ENCODE measurements at places on chromosomes 11 and 22. TPM values are rescaled to one million over a fixed set of nuclear protein-coding genes. Genes with fewer than 3 reads are reported as not detected.
A peak's percentile ranks its signal among the peaks of the same experiment; 100 is the strongest.

GRCh38 chr11:66195867-66196266 is 72.6 kb upstream of the RAB1B start:
- DNase-seq: no peak

DNA sequence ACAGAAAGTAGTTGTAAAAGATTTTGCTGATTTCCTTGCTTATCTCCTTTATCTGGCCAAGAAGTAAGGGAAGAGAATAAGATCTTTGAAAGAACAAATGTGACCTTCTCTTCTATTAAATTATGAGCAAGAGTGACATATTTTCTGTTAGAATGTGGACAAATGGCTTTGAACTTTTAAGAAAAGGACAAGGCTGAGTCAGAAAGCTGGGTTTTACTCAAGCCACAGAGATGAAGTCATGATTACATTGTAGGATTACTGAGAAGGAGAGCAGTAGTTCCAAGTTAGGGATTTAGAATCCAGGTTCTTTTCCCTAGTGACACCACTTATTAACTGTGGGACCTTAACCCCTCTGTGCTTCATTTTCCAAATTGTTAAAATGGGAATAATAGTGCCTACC is 13.5 kb downstream of the CCDC90B start:
- DNase-seq: no peak

- DNase-seq: no peak
Measured at GRCh38 chr11:86582898-86583297, 89.5 kb downstream of the ME3 start.

DNA sequence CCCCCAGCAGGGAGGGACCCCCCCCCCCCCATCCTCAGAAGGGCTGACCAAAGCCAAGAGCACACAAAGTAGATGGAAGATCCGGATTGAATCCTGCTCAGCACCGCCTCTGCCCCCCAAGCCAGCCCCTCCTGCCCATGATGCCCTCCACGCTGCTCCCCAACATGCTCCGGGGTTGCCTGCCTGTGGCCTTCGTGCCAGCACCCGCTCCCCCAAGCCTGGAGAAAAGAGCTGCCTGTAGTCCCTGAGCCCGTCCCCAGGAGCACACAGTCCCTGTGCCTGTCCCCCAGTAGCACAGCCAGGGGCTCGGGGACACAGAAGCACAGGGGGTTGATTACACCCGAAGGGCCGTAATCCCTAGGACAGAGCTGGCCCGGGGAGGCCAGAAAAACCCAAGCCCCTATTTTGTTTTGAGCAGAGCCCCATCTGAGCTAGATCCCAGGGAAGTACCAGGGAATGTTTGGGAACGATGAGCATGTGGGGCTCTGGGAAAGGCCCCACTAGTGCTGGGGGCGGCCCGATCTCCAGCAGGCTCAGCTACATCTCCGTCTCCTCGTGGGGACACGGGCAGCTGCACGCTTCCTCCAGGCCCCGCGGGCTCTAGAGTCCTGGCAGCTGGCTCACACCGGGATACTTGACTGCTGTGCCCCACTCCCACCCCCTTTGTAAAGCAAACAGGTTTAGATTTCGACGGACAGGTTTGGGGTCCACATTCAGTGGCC is 66.7 kb downstream of the PHF21B start:
- DNase-seq: no peak

DNA sequence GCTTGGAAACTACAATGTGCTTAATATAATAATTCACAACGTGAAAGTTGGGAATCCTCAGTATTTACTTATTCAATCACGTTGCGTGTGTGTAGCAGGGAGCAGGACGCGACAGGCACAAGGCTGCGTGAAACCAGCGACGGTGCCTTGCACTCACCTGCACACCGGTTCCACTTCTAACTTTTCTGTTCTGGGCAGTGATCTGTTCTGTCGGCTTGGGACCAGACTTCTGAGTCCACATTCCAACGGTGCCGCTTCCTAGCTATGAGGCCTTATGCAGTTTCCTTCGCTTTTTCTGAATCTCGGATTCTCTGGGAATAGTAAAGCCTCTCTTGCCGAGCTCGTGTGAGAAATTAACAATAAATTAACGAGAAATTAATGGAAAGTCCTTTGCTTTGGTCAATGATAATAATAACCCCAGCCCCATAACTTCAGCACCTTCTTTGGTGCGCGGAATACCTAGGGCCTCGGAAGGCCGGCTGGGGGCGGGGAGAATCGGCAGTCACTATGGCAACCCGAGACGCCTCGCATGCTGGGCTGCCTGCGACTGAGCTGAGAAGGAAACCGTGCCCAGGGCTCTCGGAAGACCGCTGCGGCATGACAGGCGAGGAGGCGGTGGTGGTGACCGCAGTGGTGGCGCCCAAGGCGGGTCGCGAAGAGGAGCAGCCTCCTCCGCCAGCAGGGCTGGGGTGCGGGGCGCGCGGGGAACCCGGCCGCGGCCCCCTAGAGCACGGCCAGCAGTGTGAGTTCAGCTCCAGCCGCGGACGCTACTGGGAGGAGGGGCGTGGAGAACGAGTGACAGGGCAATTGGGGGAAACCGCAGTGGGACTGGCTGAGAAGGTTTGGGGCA is at the start of gene C11orf97:
Gene C11orf97, plus strand, starts transcription at position 530 of the 850 bp plus-strand sequence. Its CDS starts 68 bp downstream, at position 598.
- peak; percentile 82 for DNase-seq

GRCh38 chr11:85902353-85902752 is 47.2 kb downstream of the CCDC83 start:
- DNase-seq: no peak

- no peak for DNase-seq
Measured at GRCh38 chr11:107203656-107204055, 185.4 kb upstream of the GUCY1A2 start.

DNA sequence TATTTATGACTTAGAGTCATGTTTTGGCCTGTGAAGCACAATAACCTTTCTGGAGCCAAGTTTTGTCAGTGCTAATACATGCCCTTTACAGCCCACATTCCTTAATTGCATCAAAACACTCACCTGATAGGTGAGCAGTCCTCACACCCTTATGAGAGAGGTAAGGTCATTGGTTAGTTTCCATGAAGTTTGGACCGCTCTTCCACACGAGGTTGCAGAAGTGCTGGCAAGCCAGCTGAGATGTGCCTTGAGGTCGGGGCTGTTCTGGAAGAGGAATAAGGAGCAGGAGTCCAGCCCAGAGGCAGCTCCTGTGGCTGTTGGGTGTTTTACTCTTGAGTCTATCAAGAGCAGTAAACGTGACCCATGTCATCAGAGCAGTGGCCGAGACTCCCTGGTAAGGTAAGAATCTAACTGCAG is 76.3 kb downstream of the CYB5R2 start:
- no peak for DNase-seq

- no peak for DNase-seq
Measured at GRCh38 chr22:41768430-41768829, 32.0 kb upstream of the CCDC134 start.

GRCh38 chr11:96481204-96481603 is 91.4 kb downstream of the JRKL start:
- no peak for DNase-seq

- DNase-seq: no peak
Measured at GRCh38 chr11:114034956-114035355, 24.6 kb upstream of the ZBTB16 start.

- no peak for DNase-seq
Measured at GRCh38 chr11:119380827-119381180, 686 bp downstream of the USP2 start.

DNA sequence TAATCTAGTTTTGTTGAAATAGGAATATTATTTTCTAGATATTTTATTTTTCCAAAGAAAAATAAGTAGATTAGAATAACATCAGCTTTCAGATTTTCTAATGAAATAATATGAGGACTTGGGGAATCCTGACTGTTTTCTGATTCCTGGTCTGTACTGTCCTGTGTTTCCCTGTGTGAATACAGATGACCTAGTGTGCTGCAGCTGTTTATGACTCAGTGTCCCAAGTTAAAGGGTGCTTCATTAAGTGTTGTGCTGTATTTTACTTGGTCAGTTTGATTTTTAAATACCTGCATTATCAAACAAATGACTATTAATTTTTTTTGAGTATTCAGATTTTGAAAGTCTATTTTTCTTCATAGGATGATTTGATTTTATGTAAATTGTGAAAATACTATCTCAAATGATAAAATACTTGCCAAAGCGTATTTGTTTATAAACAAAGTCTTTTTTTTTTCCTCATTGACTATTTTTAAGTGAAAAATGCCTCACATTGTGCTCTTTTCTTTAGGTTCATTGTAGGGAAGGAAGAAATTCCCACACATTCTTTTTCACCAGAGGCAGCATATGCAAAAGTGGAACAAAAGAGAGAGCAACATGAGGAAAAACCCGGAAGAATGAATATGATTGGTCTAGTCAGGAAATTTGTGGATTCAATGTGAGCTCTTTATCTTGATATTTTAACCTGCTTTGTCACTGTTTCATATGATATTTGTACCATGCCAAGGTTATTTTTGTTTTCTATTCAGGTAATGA is 264.2 kb downstream of the TMEM135 start:
- DNase-seq: no peak

- no peak for DNase-seq
Measured at GRCh38 chr11:78957476-78958245, 383.0 kb upstream of the NARS2 start.

- no peak for DNase-seq
Measured at GRCh38 chr22:34993548-34993947, 72.4 kb upstream of the ISX start.

DNA sequence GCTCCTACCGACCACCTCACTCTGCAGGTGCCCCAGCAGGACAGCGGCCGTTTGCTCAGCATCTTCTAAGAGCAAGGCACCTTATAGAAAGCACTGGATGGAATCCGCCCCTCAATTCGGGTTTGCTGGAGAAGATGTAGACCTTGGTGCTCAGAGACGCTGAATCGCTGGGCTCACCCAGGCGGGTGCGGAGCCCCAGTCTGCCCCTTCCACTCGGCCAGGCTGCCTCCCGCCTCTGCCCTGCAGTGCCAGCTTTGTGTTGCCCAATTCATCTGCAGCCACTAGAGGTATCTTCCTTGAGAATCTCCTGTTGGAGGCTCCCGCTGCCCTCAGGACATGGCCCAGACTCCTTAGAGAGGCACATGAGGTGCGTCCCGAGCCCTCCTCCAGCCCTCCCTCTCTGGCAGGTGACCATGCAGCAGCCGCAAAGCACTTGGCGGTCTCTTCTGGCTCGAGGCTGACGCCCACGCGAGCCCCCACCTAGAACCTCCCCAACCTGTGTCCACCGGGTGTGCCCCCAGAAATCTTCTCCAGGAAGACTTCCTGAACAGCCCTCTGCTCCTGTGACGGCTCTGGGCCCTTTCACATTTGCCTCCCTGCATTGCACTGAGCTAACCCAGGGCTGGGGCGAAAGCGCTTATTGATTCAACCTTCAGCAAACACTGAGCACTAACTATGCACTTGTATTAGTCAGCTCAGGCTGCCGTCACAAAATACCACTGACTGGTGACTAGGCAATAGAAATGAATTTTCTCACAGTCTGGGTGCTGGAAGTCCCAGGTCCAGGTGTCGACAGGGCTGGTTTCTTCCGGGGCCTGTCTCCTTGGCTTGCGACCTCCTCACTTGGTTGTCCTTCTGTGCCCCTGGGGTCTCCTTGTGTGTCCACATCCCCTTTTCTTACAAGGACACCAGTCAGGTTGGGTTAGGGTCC is 117.5 kb downstream of the WNT7B start:
- no peak for DNase-seq

- DNase-seq: peak; percentile 91
Measured at GRCh38 chr11:67054836-67055523, 1.7 kb upstream of the RHOD start.

GRCh38 chr22:36180038-36180880 is 19.7 kb upstream of the APOL3 start:
- DNase-seq: peak; percentile 70

DNA sequence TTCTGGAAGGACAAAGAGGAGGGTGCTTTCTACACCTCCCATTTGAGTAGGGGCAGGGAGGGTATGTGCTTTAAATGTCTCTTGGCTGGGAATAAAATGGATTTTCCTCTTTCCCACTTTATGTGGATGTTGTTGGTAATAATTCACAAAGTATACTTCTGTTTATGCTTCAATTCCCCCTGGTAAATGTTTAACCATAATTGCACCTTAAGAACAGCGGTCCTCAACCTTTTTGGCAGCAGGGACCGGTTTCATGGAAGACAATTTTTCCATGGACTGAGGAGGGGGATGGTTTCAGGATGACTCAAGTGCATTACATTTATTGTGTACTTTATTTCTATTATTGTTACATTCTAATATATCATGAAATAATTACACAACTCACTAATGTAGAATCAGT is 4.0 kb upstream of the TP53AIP1 start:
- no peak for DNase-seq

DNA sequence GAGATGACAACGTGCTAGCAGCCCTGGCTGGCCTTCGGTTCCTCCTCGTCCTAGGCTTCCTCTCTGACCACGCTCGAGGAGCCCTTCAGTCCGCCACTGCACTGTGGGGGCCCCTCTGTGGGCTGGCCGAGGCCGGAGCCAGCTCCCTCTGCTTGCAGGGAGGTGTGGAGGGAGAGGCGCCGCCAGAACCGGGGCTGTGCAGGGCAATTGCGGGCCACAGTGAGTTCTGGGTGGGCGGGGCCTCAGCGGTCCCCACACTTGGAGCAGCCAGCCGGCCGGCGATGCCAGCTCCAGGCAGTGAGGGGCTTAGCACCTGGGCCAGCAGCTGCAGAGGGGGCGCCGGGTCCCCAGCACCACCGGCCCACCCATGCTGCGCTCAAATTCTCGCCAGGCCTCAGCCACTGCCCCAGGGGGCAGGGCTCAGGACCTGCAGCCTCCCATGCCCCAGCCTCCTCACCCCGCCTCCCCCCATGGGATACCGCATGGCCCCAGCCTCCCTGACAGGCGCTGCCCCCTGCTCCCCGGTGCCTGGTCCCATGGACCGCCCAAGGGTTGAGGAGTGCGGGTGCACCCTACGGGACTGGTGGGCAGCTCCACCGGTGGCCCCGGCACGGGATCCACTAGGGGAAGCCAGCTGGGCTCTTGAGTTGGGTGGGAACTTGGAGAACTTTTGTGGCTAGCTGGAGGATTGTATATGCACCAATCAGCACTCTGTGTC is 399.4 kb downstream of the LUZP2 start:
- DNase-seq: peak; percentile 22

GRCh38 chr22:45648301-45649117 is 23.1 kb upstream of the ATXN10 start:
- no peak for DNase-seq

- DNase-seq: no peak
Measured at GRCh38 chr11:74100231-74100630, 70.6 kb downstream of the C2CD3 start.

- DNase-seq: no peak
Measured at GRCh38 chr11:10436224-10436623, 18.8 kb upstream of the AMPD3 start.

GRCh38 chr11:62880231-62880802 is 379 bp upstream of the SLC3A2 start:
- DNase-seq: no peak

The TMEM151A gene
- polyA plus RNA-seq: 1.6 TPM

The C11orf87 gene
- not detected for polyA plus RNA-seq

The SLC22A9 gene
- 0.26 TPM for polyA plus RNA-seq

The MB gene
- 5.4 TPM for polyA plus RNA-seq

The CDC42EP1 gene
- 79.0 TPM for polyA plus RNA-seq

The CCDC73 gene
- polyA plus RNA-seq: not detected

The FOLR3 gene
- polyA plus RNA-seq: not detected

The RRP8 gene
- 25.0 TPM for polyA plus RNA-seq

The MYRF gene
- polyA plus RNA-seq: 56.3 TPM

The PHF21B gene
- 0.57 TPM for polyA plus RNA-seq

The IRAG1 gene
- 2.3 TPM for polyA plus RNA-seq
